ENCODE measurements at places on chromosomes 6 and 20.

- no peak for DNase-seq
Observed at GRCh38 chr6:111941686-111942330, 68.6 kb upstream of the FYN start.

- DNase-seq: no peak
Observed at GRCh38 chr6:108897371-108897770, 49.1 kb downstream of the ARMC2 start.

DNA sequence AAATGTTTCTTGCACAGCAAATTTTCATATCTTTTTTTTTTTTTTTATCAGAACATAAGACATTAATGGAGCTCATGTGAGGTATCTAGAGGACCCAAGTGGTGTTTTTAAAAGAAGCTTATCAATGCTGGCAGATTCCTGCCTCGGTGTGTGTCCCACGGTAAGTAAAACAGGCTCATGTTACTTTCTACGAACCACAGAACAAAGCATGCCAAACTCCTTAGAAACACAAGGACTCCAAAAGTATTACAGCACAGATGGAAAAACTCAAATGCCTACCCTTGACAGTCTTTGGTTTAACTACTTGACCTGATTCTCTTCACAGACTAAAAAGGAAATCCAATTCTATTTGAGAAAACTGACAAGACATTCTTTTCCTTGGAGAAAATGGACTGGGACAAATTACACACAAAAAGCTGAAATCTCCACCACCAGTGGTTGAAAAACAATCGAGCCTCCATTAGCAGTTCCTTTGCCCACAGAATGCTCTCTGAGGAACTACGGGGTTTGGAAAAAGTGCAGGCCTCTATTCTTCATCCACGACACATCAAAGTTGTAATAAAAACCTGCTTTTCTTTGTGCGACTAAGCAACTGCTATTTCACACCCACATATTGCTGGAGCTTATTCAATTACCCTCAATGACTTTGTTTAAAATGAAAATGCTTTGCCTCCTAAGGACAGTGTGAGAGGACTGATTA lies 5.4 kb downstream of the METTL24 start:
- no peak for DNase-seq

DNA sequence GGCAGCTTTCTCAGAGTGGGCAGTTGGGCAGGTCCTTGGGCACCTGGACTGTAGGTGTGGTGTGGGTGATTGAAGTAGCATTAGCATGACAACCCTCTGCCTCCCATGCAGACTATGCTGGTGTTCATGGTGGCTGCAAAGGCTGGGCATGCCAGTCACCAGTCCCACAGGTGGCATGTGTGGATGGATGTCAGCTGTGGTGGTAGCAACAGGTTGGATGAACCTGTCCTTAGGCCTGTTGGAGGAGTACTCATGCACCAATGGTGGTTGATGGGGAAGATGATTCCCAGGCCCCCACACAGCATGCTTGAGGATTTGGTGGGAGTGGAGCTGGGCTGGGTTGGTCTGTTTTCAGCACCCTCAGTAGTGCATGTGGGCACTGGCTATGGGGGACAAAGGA lies 251.1 kb downstream of the PAX1 start:
- no peak for DNase-seq

GRCh38 chr20:59439243-59439642 lies 138.8 kb downstream of the EDN3 start:
- DNase-seq: no peak

DNA sequence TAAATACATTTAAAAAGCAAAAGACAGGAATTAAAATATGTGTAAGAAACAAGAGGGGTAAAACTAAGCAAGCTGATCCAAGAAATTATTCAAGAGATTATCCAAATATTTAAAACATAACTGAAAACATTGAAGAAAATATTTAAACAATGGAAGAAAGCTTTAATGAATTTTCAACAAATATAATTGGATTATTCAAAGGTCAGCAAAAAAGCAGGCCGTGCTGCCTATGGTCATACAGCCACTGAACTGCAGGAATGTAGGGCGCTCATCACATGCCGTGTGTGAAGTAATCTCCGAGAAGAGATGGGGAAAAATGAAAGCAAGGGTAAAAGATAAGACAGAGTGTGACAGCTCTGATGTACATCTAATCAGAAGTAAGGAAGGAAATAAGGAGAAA lies 1195.4 kb upstream of the EYS start:
- no peak for DNase-seq

- no peak for DNase-seq
Observed at GRCh38 chr6:37103169-37104039, 66.5 kb upstream of the PIM1 start.

DNA sequence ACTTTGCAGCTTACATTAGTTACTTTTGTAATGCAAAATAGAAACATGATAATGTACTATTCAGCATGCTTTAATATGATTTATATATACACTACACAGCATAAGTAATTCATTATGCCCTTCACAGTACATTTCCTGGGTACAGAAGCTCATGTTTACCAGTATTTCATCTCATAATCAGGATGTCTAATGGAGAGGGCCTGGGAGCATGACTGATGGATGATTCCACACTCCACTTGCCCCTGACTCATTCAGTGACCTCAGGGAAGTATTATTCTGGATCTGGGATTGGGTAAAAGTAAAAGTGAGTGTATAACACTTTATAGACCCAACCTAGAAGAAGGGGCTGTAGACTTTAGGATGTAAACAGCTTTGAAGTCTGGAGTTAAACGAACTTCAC lies 31.4 kb upstream of the BACH2 start:
- DNase-seq: peak; percentile 36

DNA sequence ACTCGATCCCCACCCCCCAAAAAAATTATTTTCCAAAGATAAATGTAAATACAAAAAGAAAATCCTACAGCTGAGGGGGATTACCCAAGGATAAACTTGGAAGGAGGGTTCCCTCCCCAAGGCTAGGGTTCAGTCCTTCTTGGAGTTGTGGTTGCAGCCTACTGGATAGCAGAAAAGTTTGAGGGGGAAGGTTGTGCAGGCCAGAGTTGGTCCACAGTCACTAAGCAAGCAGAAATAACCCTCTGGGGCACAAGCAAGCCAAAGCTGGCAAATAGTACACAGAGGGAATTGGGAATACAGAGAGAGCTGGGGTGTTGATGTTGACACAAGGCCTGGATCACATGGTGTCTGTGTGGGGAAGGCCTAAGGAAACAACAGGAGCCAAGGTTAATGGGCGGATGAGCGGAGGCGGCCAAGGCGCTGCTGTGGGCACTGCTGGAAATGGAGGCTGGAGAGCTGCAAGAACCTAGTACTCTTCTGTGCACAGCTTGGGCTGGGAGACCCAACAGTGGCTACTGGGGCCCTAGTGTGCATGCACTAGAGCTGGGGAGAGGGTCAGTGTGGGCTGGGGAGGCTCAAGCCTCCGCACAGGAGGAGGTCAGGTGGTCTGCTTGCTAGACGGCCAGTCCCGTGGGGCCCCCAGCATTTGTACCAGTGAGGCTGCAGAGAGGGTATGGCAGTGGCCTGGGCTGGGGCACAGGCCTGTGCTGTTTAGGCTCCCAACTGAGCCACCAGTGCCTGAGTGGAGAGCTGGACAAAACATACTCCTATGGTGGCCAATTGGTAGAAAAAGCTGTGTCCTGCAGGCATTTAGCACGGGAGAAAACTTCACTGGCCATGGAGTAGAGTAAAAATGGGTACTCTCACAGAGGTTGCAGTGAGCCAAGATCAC lies 5.5 kb upstream of the SNRPB start:
- no peak for DNase-seq

- DNase-seq: peak; percentile 93
Observed at GRCh38 chr20:24773751-24774201, 175.3 kb upstream of the CST7 start.

DNA sequence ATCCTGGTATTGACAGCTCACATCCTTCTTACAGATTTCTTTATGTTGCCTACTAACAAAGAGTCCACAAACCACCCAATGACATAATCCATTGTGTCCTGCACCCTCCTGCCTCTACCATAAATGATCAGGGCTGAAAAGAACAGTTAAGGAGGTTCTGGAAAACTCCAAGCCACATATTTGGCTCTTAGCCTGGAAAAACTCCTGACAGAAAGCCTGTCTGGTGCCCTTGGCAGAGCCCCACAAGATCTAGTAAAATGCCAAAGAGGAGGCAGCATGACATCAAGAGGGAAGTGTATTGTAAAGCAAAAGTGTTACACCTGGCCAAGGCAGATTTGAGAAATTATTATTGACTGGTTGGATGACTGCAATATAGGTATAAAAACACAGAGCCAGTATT lies 126.4 kb upstream of the VGLL2 start:
- DNase-seq: no peak

- DNase-seq: no peak
Observed at GRCh38 chr6:122548281-122548680, 61.9 kb upstream of the PKIB start.

DNA sequence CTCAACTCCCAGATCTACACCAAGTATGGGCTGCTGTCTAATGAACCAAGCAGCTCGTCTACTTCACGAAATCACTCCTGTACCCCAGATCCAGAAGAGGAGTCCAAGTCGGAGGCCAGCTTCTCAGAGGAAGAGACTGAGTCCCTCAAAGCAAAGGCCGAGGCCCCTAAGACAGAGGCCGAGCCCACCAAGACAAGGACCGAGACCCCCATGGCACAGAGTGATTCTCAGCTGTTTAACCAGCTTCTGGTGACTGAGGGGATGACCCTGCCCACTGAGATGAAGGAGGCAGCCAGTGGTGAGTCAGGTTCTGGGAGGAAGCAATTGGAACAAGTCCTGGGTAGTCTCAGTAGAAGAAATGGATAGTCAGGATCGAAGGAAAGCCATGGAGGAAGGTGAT lies 5.8 kb downstream of the CUL9 start:
- no peak for DNase-seq

- no peak for DNase-seq
Observed at GRCh38 chr6:159875194-159875593, 15.6 kb upstream of the MAS1 start.

- DNase-seq: no peak
Observed at GRCh38 chr6:11067348-11067747, 23.2 kb upstream of the ELOVL2 start.

- DNase-seq: no peak
Observed at GRCh38 chr6:127813699-127814027, 87.2 kb downstream of the THEMIS start.

DNA sequence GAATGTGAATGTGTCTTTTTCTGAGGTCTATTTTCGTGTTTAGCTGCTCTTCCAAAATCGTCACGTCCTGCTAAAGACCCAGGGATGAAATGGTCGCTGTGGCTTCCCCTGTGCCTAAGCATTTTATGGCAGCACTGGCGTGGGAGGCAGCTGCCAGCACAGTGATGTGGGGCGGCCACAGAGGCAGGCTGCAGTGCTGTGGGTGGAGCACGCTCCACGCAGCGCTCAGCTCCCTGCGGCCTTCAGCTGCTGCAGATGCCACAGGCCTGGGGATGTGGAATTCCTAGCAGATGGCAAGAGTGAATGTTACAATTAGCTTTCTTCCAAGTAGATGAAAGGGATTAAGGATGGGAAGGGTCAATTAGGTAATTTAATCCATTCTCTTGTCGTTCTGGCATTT lies 242.6 kb downstream of the SMOC2 start:
- peak; percentile 3 for DNase-seq

GRCh38 chr20:1225263-1225782 lies 521 bp upstream of the RAD21L1 start:
- no peak for DNase-seq

- DNase-seq: no peak
Observed at GRCh38 chr20:47187450-47188195, 168.9 kb downstream of the ZMYND8 start.
